NCI-H446 treated with DMSO at 0.1 percent for 48 hours (cell line): ENCODE measurements at places on chromosomes 6 and 20.

DNA sequence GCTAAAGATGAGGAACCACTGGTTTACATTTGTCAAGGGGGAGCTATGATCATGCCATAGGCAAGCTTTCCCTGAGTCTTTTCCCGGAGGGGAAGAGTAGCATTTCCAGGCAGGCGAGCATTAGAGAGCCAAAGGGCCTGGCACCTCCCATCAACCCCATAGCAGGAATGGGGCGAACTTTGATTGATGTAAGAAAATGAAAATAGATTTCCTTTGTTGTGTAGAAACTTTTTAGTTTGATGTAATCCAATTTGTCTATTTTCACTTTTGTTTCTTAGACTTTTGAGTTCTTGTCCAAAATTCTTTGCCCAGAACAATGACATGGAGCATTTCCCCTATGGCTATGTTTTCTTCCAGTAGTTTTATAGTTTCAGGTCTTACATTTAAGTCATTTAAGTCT is 85.2 kb downstream of the CDH26 start:
- no peak for DNase-seq

DNA sequence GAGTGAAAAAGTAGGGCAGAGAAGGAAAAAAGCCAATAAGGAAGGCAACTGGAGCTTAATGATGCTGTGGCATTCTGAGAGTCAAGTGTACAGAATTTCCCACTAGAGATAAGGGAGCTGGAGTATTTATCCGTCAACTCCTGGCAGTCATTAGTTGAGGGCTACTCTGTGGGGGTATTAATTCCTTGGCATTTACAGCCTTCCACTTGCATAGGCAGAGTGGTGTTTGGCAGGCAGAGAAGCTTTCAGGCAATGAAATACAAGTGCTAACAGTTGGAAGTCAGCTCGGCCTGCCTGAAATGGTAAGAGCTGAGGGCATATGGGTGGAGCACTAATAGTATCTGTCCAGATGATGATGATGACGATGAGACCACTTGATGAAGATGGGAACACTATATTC is 207.3 kb upstream of the FLRT3 start:
- DNase-seq, result peak; percentile 94

- no peak for DNase-seq
Measured at GRCh38 chr20:51661609-51662178, 106.5 kb downstream of the ATP9A start.

DNA sequence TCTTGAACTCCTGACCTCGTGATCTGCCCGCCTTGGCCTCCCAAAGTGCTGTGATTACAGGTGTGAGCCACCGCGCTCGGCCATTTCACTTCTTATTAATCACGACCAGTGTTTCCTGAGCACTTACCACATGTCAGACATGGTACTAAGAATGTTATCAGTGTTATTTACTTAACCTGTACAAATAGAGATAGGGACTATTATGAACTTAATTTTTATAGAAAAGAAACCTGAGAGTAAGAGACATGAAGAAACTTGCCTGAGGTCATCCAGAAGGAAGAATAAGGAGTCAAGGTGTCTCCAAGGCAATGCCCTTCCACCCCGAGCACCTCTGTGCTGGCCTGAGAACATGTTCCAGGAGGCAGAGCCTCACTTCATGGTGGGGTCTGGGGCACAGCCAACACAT is 29.3 kb upstream of the EZR start:
- DNase-seq, result no peak

DNA sequence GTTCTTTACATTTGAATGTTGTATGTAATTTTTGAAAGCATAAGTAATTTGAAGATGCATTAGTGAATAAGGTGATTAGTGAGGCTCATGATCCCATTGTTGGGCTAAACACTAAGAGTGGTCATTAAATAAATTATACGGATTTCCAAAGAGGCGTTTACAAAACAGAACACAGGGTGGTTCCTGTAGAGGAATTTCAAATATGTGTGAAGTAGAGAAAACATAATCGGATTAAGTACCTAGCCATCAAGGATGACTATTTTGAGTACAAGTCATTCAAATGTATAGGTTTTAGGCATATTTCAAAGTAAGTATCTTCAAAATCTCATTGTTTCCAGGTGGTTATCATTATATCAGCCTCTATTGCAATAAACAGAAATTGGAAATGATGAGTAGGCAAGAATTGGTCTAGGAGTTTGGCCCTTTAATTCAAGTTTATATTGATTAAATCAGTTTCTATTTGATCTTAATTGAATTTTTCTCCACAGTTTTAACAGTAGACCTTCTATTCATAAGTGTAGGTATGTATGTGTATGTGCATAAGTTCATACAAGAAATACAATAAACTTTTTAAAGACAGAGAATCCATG is 94.8 kb downstream of the MYLK4 start:
- no peak for DNase-seq

GRCh38 chr6:4812068-4812467 is 35.9 kb downstream of the CDYL start:
- DNase-seq, result no peak

GRCh38 chr6:45959534-45960145 is 56.0 kb downstream of the CLIC5 start:
- DNase-seq, result no peak

DNA sequence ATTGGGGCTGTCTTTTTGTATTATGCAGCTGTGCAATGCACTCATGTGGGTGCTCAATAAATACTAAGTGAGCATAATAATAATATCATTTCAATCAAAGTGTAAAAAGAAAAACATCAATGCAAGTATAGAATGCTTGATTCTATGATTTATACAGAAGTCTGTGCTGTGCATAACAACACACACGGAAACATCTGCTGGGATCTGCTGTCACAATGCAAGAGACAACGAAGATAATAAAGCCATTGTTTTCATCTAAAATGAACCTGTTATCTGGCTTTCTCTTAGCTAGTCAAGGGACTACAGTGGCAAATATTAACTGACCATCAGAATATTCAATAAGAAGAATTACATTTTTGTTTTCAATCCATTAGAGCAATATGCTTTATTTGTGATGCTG is 1156.9 kb upstream of the MAP3K7 start:
- no peak for DNase-seq

- no peak for DNase-seq
Measured at GRCh38 chr20:22561965-22562577, 22.3 kb downstream of the FOXA2 start.

DNA sequence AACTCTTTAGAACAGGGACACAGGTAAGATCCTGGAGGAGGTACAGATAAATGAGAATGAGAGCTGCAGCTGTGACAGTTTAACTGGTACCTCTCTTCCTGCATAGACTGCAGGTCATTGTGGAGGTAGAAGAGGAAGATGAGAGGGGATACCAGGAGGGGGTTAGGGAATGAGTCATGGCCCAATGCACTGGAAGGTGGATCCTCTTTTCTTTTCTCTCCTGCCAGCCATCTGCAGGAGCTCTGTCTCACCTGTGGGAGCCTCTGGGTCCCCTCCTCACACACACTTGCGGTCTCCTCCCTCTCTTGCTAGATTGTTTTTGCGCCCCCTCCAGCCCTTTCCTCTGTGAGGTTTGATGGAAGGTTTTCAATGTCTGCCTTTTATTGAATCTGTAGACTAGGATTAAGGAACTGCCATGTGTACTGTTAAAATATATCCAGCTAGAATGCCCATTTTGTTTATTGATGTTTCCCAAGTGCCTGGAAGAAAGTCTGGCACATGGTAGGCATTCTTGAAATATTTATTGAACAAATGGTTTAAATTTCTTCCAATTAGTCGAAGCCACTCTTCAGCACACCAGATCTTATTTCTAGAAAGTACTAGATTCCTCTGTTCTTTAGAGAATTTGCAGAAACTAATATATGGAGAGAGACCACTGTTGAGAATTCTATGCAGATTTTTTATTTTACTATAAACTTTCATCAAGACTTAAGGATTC is 13.0 kb downstream of the C6orf163 start:
- DNase-seq, result no peak

- DNase-seq, result no peak
Measured at GRCh38 chr6:129748901-129749748, 39.1 kb upstream of the ARHGAP18 start.

GRCh38 chr6:122066200-122066599 is 333.3 kb upstream of the HSF2 start:
- DNase-seq, result no peak

- DNase-seq, result no peak
Measured at GRCh38 chr20:5039255-5039657, 37.9 kb upstream of the SLC23A2 start.

DNA sequence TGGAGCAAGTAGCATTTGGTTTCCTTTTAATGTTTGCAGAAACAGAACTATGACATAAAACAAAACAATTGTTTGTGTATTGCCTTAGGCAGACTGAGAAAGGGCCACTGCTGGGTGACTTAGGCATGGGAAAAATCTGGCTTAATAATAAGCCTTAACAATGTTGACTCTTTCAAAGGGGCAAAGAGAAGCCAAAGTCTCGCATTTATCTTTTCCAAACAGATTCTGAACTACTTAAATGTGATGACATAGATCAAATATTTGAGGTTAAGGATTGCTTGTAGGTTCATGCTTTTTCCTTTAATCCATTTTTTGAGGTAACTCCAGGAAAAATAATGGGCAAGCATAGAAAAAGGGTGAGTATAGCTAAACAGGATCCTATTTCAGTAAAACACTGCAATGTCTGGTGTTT is 39.6 kb downstream of the ADAT2 start:
- no peak for DNase-seq

GRCh38 chr6:129696028-129696418 is 14.0 kb downstream of the ARHGAP18 start:
- DNase-seq, result no peak

DNA sequence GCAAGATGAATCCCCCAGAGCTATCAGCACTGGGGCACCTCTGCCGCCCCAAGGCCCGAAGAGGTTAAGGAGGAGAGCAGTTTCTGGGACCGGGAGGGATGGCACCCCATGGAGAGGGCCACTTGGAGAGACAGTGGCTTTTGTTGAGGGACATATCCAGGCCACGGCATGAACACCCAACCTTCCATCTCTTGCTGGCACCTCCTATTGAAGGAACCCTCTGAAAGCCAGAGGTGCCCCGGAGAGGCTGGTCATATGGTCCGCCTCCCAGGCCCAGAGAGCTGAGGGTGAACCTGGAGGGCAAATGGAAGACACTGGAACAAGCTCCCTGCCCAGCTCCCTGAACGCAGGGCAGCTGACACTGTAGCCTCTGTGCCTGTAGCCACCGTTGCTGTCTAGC is 167.0 kb downstream of the NFATC2 start:
- DNase-seq, result no peak

GRCh38 chr6:548517-548916 is 108.4 kb downstream of the HUS1B start:
- DNase-seq, result no peak

DNA sequence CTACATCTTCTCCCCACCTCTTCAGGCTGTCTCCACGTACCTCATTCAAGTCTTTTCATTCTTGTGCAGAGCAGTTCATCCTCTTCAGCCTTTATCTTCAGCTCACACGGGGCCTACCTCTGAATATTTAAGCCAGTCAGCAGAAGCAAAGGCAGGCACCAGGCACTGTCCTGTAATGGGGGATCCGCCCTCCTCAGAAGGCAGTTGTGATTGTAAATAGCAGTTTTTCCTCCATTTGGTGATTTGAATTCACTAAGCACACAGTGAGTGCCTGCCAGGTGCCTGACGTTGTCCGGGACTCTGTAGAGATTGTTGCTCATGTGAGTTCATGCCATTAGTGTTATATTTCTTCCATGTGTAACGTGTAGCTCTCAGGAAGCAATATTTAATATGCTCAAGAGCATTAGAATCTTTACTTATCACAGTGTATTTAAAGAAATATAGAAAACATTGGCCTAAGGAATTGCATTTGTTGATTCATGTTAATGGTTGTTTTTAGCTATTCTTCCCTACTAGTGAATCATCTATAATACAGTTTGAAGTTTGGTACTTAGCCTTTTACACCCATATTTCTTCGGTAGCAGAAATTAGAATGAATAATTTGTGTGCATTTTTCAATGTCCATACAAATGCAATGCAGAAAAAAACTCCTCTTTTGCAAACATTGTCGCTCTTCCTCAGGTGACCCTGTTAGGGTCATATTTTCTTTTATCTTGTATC is 17.9 kb downstream of the BPHL start:
- no peak for DNase-seq
